ENCODE measurements at places on chromosomes 3 and 15.

- DNase-seq: no peak
Observed at GRCh38 chr3:107523289-107523538, 452 bp downstream of the BBX start.

DNA sequence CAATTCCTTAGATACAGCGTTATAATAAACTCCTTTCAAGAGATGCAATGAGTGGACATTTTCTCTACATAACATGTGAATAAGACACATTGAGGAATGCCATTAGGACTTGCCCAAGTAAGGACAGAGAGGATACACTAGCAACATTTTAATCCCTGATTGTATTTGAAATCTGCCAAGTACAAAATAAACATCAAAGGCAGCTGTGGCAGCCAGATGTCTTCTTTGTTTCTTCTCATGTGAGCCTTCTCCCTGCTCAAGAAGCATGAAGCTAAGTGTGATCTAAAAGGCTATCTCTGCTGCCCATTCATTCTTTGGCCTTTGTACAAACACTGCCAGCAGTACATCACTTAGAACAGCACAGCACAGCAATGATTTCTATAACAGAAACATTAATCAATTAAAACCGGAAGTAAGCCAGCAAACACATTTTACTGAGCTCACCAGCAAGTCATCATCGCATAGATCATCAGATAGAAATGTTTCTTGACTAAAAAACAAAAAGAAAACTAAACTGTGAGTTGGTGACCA lies 364.0 kb downstream of the CNTN6 start:
- DNase-seq: no peak

DNA sequence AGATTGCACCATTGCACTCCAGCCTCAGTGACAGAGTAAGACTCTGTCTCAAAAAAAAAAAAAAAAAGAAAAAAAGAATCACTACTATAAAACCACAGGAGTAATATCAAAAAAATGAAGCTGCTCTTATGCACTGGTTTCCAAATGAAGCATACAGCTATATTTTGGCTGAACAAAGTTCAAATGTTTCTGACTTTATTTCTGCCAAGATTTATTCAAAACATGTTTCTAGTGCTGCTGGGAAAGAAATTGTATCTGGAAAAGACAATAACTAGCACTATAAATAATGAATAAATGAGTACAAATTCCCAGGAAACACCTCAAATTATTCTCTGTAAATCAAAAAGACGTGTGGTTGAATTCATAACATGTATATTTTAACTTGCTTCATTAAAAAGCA lies 102.5 kb upstream of the MME start:
- DNase-seq: no peak

GRCh38 chr3:127194601-127195187 lies 1.8 kb downstream of the PRR23E start:
- DNase-seq: no peak
